ENCODE measurements at places on chromosomes 5 and 9.

- DNase-seq = no peak
Observed at GRCh38 chr5:96459313-96460121, 26.5 kb upstream of the PCSK1 start.

DNA sequence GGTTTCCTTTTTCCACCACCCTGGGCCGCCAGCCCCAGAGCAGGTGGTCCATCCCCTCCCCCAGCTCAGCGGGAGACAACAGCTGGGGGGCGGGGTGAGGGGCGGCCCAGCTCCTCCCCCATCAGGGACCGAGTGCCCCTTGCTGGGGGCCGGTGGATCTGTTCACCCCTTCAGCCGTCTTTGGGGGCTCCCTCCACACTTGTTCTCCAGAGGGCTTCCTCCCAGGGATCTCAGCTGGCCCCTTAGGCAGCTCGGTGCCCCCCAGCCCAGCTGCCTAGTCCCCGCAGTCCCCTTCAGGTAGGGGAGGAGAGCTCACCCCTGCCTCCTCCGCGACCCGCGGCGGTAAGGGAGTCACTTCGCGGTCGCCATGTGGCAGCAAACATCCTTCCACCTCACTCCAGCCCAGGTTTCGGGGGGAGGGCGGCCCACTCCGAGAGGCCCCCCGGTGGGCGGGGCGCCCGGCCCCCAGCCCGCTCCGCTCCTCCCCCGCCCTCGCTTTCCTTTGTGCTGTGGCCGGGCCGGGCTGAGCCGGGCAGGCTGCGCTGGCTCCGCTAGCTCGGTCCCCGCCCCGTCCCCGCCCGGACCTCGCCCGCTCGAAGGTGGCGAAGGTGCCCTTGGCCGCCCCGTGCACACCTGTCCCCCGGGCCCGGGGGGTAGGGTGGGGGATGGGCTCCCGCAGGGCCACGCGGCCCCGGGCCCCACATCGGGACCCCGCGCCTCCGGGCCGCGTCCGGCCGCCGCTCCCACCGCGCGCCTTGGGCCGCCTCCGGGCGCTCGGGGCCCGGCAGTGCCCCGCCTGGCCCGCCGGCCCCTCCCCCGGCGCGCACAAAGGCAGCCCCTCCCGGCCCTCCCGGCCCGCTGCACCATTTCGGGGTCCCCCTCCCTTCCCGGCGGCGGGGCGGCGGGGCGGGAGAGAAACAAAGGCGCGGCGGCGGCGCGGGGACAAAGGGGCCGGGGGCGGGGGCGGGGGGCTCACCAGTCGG lies 683 bp downstream of the DBN1 start:
- no peak for DNase-seq

DNA sequence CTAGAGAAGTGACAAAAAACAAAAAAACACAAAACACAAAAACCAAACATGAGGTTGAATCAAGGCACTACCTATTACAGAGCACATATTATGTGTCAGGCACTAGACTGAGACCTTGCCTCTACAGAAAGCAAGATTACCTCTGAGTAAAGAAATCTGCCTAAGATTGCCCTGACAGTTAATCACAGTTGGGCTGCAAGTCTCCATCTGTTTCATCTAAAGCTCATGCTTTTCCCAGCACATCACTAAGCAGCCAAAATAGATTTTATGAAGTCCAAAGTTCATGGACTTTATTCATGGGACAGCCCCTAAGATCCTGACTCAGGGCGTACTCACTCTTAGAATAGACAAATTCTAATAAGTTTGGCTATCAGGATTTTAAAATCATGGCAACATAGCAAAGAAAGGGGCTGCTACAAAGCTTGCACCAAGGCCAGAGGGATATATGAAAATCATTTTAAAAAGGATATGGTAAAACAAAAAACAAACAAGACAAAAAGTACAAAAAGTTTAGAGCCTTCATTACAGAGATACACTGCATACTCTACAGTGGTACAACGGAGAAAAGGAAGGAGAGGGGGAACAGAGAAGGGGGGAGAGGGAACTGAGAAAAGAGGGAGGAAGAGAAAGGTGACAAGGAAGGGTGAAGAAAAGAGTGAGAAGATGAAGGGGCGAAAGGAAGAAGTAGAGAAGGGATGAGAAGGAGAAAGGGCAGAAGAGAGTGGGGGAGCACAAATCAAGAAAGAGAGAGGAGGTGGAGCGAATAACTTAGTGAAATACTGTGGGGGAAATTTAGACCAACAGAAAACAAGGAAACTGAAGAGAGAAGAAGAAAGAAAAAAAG lies 58.2 kb downstream of the RICTOR start:
- DNase-seq = no peak

- no peak for DNase-seq
Observed at GRCh38 chr9:14349447-14350348, 35.8 kb upstream of the NFIB start.

DNA sequence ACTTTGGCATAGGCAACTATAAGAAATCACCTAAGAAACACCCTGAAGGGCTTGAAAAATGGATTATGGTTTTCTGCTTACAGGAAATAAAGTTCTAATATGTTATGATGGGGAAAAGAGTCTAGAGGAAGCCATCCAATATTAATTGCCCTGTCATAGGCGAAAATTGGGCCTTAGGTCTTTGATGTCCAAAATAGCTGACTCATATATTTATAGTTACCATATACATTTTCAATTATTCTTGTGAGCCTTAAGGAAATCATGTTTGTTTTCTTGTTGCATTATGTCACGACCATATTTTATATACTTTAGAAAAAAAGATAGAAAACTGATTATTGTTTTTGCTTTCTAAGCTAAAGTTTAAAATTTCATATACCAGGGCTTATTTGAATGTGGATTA lies 509.1 kb downstream of the CDH12 start:
- DNase-seq = no peak

- DNase-seq = no peak
Observed at GRCh38 chr9:76516871-76517270, 57.9 kb downstream of the GCNT1 start.

- DNase-seq = no peak
Observed at GRCh38 chr9:105679257-105680022, 14.9 kb upstream of the TMEM38B start.

All from inflammatory macrophage treated with lipopolysaccharide for 1 hour (primary cell).